Fibroblast of skin of right quadriceps (primary cell): ENCODE measurements at places on chromosomes 6 and 20.

GRCh38 chr6:151240791-151241642, 1.2 kb downstream of the AKAP12 start:
- peak; percentile 68 for DNase-seq

DNA sequence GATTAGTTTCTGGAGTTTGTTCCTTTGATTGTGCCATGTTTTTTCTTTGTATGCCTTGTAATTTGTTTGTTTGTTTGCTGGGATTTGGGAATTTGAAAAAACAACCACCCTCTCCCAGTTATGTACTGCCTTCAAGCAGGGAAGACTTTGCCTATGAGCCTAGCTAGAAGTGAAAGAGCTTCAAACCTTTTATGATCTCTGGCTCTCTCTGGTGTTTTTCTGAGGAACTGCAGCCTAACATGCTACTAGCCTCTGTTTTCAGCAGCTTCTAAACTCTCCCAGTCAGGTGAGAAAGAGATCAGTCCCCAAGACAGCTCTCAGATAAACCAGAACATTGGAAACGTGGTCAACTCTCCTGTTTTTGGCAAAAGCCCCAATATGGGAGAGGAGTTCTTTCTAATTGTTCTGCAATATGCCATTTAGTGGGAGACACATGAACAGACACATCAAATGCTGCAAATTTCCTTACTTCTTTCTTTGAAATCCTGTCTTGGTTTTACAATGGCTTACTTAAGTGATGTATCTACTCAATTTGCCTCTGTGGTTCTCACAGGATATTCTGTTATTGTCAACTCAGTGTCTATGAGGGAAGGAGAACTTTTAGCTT, 58.9 kb upstream of the SERINC1 start:
- peak; percentile 42 for DNase-seq

DNA sequence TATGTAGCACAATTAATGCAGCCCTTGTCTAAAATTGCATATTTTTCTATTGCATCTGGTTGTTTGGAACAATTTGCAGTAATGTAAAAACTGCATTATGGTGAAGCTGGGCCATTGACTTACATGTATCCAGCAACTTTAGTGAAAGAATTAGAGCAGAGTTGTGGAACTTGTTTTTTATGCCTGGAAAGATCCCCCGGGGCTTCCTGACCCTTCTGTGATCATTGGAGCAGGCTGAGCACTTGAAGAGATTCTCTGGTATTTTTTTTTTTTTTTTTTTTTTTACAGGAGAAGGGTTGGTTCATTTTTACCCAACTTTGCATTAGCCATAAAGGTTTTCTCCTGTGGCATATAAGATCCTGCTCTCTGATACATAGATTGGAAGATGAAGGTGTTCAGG, 45.0 kb downstream of the LIN28B start:
- DNase-seq = no peak

- DNase-seq = no peak
These were observed 758 bp downstream of the GCLC start for GRCh38 chr6:53544217-53544469.

- DNase-seq = no peak
These were observed 1.1 kb downstream of the RNF39 start for GRCh38 chr6:30074331-30075093.

- DNase-seq = peak; percentile 16
These were observed 60.7 kb downstream of the TNFAIP3 start for GRCh38 chr6:137927777-137928218.

GRCh38 chr6:166597711-166598440, 11.4 kb upstream of the RAMACL start:
- no peak for DNase-seq

DNA sequence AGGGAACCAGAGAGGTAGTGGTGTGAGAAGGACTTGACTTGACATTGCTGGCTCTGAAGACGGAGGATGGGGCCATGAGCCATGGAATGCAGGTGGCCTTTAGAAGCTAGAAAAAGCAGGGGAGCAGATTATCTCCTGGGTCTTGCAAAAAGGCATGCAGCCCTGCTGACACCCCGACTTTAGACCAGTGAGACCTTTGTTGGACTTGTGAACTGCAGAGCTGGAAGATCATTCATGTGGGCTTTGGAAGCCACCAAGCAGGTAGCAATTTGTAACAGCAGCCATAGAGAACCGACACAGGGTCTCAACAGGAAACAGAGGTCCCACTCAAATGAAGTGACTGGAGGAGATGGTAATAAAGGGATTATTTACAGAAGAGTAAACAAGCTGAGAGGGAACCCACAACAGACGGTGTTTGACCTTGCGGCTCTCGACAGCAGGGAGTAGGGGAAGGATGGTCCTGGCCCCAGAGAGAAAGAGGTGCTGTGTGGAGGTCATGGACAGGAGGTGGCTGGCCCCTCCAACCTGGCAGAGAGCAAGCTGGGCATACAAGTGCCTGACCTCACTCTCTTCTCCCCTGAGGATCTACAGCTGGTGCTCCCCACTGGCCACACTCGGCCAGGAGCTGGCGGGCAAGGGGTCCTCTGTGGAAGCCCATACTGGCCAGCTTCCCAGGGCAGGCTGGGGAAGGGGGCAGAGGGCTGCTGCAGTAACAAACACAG, 43.9 kb downstream of the SLC22A23 start:
- DNase-seq = no peak

GRCh38 chr6:75084872-75085381, 120.9 kb downstream of the COL12A1 start:
- DNase-seq = no peak

DNA sequence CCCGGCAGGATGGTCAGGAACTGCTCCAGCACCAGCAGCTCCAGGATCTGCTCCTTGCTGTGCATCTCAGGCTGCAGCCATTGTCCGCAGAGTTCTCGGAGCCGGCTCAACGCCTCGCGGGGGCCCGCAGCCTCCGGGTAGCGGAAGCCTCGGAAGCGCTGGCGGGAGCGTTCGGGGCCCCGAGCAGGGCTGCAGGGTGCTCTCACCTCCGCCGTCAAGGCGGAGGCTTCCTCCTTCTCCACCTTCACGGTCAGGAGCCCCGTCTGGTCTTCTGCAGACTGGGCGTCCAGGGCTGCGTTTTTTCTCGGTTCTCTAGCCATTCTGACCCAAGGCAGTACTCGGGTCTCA, 434 bp downstream of the ZKSCAN4 start:
- no peak for DNase-seq

GRCh38 chr6:145073811-145074210, 661.5 kb downstream of the EPM2A start:
- no peak for DNase-seq

DNA sequence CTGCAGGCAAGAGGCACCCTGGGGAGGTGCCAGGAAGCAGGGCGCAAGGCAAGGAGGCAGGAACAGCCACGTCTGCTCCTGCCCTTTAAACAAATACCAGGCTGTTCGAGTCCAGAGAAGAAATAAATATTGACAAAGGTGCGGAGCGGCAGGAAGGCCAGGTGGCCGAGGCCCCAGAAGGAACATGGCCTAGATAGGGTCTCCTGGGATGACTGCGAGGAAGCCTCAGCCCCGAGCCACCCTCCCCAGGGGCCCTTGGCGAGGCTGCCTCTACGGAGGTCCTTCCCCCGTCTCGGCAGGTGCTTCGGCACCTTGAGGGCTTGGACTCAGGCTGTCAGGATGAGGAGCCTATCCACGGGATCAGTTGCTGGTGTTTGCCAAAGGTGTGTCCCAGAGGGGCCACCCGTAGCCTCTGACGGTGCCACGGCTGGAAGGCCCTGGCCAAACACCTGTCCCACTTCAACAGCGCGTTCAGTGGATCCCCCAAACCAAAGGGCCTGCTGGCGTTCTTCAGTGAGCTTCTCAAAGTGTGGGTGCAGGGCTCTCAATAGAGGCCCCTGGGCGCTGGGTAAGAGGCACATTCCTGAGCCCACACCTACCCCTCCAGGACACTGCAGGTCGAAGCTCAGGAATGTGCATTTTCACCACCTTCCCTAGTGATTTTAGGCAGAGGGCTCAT, 39.8 kb downstream of the SNX5 start:
- DNase-seq = no peak

DNA sequence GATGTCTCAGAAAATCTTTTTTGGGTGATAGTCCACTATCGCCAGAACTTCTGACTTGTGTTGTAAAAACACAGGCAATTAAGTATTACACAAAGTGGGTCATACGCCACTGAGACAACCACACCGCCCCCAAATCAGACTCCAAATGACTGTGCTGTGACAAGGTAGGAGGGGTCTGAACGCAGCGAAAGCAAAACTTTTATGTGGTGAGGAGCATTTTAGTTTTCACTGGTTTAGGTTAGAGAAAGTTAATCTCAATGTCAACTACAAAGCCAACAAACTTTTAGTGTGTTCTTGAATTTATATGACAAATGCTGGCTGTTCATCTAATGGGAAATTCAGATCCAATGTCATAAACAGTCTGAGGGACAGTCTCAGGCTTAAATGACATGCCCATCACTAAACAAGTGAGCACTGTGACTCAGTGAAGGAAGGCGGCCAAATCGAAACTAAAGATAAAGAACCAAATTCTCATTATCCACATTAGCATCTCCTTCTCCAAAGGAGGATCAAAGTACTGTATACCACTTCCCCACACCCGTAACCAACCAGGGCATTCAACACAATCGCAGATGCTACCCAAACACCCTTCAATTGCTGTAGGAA, 186.7 kb downstream of the GJA10 start:
- DNase-seq = no peak

GRCh38 chr6:6760002-6760401, 171.5 kb downstream of the LY86 start:
- no peak for DNase-seq

- DNase-seq = peak; percentile 54
These were observed 458 bp upstream of the ARMC12 start for GRCh38 chr6:35736253-35736894.

DNA sequence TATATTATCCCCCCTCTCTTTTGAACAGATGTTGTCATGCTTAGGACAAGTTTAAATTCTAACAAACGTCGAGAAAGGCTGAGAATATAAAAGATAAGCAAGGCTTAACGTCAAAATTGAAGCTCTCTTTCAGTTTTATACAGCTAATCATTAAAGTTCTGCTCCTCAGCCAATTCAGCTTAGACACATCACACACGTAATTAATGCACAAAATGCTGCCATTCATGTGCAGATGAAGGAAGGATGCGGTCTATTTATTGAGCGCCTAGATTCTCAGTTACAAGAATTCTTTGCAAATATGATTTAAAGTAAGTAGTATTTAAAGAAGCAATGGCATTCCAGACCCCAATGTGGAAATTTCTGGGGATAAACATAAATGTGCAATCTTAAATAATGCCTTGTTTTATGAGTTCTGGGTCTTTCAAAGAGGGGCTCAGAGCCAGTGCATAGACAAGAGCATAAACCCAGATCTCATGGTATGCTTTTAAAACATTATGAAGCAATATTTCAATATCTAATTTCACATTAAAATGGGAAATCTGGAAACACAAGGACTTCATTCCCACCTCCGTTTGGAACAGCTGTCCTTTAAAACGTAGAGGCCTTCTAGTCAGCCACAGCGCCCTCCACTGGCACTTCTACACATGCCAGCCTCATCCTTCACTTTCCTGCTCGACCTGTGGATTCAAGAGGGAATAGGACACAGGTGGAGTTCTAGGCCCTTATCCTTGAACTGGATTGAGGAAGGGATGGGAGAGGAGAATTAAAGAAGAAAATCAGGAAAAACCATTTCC, 85.8 kb downstream of the LYRM4 start:
- DNase-seq = no peak

- DNase-seq = peak; percentile 45
These were observed 2.7 kb downstream of the AKAP12 start for GRCh38 chr6:151242420-151242861.

DNA sequence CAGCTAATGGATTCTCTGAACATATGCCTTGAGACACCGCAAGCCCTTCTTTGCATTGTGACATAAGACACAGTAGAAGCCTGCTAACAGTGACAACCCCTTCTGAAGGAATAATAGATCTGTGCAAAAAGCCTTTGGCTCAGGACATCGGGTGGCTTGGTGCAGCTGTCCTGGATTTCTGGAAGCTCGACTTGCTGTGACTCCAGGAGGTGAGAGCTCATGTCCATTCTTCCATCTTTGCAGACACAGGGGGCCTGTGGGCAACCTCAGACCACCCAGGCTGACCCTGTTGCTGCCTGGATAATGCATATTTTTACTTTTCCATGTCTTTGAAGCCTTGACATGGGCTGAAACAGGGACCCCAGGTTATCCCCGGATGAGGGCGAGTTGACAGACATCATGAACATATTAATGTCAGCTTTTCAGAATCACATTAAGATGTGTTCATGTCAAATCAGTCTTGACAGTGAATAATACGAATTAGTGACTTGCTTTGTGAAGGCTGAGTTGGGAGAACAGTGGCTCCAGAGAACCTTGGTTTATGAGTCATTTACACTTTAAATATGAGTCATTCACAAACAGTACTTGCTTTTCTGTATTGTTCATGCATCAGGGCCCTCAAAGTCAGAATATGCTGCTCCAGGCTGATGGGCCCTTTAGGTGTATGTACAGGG, 66.8 kb upstream of the IYD start:
- peak; percentile 75 for DNase-seq

DNA sequence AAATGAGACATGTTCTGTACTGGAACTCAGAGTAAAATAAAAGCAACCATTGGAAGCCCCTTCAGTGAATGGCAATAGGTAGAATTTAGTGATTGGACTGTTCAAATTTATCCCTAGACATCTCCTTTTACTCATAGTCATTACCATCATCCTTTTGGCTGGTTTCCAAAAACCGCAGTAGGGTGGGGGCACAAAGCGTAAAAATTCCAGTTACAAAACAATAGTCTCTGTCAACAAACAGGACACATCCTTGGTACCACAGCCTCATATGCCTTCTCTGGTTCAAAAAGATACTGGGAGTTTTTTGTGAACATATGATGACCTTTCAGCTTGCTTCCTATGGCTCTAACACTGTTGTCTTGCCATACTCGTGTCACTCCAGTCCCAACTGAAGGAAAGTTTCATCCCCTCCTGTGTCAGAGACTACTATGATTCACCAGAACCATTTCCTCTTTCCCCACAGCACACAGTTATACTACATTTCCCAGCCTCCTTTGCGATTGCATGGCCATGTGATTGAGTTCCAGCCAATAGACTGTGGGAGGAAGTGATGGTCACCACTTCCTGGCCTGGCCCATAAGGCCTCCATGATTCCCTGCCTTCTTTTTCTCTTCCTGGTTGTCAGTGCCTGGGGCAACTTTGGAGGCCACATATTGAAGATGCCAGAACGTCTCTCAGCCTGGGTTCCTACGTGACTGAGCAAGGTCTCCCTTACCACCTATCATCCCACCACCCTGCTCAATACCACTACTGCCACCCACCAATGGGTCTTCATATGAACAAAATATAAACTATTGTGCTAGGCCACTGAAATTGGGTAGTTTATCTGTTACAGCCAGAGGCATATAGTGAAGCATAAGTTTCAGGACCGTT, 162.4 kb downstream of the ID4 start:
- DNase-seq = no peak

DNA sequence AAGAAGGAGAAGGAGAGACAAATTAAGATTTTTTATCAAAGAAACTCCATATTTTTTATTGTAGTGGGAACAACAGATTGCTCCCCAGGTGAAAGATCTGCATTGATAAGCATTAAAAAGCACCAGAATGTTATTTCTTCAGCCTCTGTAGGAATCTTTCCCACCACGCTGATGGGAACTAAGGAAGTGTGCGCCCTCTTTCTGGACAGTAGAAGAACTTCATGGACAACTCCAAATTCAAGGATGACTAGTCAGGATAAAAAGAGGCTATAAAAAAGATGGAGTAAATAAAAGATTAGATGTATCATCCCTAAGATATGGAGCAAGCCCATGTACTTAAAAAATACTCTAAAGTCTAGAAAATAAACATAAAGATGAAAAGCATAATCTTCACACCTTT, 45.8 kb upstream of the PAK5 start:
- DNase-seq = no peak
